ENCODE measurements at places on chromosomes 2 and 18.

GRCh38 chr2:105057005-105057404 lies 19.1 kb downstream of the MRPS9 start:
- DNase-seq = no peak

GRCh38 chr2:141605163-141605562 lies 525.7 kb downstream of the LRP1B start:
- DNase-seq = no peak

- DNase-seq = no peak
Observed at GRCh38 chr2:10777842-10778723, 34.5 kb downstream of the PDIA6 start.

GRCh38 chr2:234050455-234051135 lies at the start of gene SPP2:
Gene SPP2, plus strand, starts transcription at chr2:234050702. Its CDS starts 85 bp downstream, at chr2:234050787.
- no peak for DNase-seq

DNA sequence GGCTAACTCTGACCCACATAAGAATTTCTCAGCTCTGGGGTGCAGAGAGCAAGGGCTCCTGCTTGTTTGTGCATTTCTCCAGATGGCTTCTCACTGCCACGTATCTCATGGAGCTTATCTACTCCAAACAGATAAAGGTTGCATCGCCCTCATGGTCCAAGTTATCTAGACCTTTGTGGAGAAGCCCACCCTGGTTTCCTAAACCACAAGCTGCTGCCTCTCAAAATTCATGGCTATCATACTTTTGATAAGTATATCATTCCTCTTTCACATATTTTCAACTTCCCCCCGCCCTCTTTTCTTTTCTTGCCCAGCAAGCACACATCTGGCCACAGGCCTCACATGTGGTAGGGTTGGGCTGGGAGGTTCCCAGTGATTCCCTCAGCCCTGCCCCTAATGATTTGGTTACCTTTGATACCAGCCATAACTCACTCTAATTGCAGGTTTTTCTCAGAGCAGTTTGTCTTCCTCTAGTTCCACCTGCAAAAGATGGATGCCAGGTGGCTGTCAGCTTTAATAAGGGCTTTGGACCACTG lies 146.0 kb downstream of the RHBDD1 start:
- DNase-seq = no peak

GRCh38 chr2:159034713-159035112 lies 66.3 kb downstream of the TANC1 start:
- no peak for DNase-seq

DNA sequence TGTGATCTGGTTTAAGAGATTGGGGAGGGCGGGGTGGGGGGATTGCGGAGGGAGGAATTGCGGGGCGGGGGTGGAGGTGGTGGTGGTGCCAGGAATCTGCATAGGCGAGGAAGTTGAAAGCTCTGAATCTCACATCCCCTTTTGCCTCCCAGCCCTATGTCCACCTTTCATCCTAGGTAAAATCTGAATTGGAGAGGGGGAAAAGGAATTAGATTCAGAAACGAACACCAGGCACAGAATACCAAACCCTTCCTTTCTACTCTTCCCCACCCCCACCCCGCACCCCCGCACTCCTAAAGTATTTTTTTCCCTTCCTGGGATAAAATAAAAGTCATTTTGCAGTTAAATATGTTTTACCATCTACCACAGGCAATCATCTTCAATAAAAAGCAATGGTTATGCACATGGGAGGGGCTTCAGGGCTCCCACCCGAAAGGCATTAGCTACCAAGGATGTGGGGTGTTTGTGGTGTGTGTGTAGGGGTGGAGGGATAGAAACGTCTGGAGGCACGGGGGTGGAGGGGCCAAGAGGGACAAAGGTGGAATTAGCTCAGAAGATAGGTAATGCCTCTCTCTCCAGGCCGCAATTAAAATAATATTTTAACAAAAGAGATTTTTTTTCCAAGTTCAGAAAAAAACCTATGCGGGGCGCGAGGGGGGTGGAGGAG lies 1.8 kb downstream of the IGFBP5 start:
- DNase-seq = no peak

DNA sequence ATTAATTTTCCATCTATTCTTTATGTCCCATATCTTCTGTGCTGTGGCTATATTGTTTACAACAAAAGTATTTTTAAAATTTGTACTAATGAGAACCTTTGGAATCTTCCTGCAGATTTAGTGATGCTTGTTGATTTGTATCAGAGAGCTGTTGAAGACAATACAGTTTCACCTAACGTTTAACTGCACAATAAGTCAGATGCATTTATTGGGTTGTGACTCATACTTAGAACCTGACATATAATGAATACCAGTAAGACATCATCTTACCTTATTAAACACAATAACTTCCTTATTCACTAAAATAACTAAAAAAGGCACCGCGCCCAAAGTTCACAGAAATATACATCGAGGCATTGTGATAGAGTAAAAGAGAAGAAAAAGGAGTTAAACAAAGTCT lies 43.8 kb upstream of the IL1R1 start:
- no peak for DNase-seq

DNA sequence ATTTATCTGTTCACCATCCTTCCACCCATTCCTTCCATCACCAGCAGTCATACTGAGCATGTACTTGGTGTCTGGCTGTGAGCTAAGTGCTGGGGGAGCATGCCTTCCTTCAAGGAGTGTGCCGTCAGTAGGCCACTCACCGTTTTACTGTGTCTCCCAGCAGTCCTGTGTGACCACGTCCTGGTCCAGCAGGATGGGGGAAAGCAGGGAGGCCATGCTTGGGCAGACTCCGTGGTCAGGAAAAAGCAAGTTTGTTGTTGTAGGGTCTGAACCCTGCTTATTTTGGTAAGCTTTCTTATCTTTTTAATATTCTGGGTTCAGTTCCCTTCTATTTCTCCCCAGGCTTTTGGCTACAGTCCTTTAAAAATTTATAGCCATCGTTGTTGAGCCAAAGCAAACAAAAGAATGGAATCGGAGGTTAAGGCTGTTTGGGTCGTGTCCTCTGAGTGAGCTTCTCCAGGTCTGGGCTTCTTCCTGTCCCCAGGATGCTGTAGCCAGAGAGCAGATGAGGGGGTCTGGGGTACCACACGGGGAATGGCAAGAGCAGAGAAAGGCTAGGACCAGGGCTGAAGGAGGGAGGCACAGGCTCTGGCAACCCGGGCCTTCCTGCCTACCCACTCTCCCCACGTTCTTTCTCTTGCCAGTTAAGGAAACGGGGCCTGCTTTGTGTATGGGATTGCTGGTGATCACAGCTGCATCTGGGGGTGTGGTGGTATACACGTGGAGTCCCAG lies 13.5 kb downstream of the SLC30A3 start:
- no peak for DNase-seq

GRCh38 chr2:31987454-31988220 lies 23.2 kb downstream of the MEMO1 start:
- DNase-seq = peak; percentile 76
